ENCODE measurements at places on chromosomes 12 and 14.

DNA sequence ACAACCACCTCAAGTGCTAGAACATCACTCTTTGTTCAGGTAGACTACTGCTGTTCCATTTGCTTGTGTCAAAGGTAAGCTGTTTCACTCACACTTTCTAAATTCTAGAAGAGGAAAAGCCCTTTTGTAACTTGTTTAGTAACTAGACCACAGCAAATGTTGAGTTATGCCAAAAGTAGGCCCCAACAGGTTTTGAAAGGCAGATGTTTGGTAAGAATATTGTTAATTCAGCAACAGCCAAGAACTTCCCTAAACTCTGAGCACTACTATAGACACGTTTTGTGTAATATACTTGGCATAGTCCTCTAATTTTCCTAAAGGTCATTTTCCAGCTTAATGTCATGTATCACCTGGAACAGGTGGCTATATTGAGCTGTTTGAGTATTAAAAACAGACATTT lies 79.0 kb downstream of the DCAF5 start:
- DNase-seq: no peak

GRCh38 chr14:69013943-69014782 lies 35.1 kb upstream of the ACTN1 start:
- peak; percentile 16 for DNase-seq

- no peak for DNase-seq
These were observed 43.2 kb downstream of the DUSP16 start for GRCh38 chr12:12519354-12519998.

DNA sequence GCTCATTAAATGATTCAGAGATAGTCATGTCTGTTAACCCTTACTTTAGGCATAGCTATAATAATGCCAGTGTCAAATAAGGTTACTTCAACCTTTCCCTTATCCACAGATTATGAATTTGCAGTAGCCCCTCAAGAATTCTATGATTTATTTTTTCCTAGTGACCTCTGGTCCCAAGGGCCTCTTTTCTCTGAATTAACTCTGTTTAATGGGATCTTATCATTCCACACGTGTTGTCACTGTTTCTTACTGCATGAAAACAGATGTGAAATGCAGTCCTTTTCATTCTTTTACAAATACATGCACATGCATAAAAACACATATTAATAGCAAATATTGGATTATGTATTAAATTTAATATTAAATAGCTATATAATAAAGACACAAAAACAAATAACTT lies 667.7 kb upstream of the FOXG1 start:
- no peak for DNase-seq

DNA sequence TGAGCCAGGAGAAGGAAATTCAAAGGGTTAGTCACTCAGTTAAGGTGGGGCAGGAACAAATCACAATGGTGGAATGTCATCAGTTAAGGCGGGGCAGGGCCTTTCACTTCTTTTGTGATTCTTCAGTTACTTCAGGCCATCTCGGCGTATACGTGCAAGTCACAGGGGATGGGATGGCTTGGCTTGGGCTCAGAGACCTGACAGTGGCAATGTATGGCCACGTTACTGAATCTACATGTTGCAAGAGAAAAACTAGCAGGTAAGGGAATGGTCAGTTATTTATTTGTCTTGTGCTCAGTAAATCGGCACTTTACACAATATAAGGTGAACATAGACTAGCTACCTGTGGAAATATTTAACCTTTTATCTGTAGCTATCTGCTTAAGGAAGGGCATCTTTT lies 11.9 kb downstream of the SLCO1B3 start:
- no peak for DNase-seq

GRCh38 chr14:23653051-23653450 lies 16.9 kb downstream of the DHRS2 start:
- no peak for DNase-seq

GRCh38 chr12:48866052-48866711 lies 512 bp upstream of the RND1 start:
- DNase-seq: no peak

DNA sequence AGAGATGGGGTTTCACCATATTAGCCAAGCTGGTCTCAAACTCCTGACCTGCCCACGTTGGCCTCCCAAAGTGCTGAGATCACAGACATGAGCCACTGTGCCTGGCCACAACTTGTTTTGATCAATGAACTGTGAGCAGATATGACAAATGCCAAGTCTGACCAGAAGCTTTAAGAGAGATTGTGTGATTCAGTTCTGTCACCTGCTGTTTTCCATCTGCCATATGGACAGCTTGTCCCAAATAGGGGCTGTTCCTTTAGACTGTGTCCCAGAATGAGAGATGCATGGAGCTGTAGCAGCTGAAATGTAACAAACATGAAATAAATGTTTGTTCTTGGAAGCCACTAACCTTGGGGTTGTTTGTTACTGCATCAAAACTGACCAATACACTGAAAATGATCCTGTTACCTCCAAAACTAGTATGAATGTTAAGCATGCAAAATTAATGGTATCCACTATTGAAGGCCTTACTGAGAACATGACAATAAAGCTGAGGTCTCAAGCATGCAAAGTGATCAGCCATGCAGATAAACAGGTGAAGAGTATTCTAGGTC lies 65.9 kb upstream of the MED13L start:
- no peak for DNase-seq

DNA sequence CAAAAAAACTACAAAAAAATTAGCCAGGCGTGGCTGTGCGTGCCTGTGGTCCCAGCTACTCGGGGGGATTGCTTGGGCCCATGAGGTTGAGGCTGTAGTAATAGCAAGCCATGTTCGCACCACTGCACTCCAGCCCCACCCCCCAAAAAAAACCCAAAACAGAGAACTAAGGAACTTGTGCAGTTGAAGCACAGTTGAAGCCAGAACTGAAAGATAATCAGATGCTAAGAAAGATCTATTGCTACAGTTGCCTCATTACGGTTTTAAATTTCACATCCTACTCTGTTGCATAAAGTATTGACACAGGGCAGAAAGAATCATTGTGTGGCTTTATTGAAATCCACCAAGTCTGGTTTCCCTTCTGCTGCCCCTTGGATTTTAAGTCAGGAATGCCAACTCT lies 3.8 kb downstream of the CS start:
- no peak for DNase-seq

DNA sequence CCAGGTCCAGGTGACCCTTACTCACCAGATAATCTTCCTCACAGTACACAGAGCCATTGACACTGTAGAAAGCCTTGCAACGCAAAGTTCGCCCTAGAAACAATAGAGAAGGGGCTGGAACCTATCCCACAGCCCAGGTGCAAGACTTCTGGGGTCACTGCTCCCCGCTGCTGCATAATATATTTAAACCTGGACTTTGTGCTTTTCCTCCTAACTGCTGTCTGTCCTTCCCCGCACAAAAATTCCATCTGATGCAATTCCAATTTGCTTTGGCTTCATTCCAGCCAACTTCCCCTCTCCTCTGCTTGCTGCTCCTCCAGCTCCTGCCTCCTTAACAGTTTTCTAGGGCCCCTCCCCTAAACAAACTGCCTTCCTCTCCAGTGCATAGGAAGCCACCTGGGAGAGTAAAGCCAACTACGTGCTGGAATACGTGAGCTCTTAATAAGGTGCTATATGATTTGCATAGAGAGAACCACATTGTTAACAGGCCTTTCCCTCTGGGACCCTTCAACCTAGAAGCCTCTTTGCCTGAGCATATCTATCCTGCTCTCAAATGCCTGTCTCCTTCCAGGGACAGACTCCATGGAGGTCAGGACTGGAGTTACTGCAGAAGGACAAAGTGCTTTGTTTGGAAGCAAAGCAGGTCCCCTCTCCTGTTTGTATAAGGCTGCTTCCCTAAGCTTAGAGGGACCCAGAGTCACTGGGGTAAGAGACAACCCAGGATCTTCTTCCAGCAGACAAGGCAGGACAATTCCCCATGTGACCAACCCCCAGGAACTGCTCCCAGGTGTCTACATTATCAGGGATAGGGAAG lies 5.5 kb downstream of the AJUBA start:
- DNase-seq: peak; percentile 53

- DNase-seq: no peak
These were observed 4.6 kb downstream of the SIX1 start for GRCh38 chr14:60644666-60645065.

- no peak for DNase-seq
These were observed 42.3 kb upstream of the SLC24A4 start for GRCh38 chr14:92280554-92281262.

- no peak for DNase-seq
These were observed 27.6 kb downstream of the LRFN5 start for GRCh38 chr14:41634286-41634685.

DNA sequence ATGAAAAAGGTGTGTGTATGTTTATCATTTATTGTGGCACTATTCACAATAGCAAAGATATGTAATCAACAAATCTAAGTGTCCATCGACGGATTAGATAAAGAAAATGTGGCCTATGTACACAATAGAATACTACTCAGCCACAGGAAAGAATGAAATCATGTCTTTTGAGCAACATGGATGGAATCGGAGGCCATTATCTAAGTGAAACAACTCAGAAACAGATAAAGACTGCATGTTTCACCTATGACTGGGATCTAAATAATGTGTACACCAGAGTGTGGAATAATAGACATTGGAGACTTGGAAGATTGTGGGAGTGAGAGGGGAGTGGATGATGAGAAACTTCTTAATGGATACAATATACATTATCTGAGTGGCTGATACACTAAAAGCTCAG lies 44.0 kb downstream of the CCER1 start:
- DNase-seq: no peak

DNA sequence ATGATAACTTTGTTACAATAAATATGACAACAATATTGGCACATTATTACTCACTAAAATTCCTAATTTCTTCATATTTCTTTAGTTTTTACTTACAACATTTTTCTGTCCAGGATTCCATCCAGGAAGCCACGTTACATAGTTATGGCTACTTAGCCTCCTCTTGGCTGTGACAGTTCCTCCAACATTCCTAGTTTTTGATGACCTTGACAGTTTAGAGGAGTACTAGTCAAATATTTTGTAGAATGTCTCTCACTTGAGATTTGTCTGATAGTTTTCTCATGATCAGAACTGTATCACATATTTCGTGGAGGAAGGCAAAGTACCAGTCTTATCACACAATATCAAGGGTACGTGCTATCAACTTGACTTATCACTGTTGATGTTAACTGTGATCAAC lies 29.8 kb upstream of the LIN7A start:
- no peak for DNase-seq
